ENCODE measurements at places on chromosomes 12 and 14.
A peak's percentile ranks its signal among the peaks of the same experiment; 100 is the strongest.

DNA sequence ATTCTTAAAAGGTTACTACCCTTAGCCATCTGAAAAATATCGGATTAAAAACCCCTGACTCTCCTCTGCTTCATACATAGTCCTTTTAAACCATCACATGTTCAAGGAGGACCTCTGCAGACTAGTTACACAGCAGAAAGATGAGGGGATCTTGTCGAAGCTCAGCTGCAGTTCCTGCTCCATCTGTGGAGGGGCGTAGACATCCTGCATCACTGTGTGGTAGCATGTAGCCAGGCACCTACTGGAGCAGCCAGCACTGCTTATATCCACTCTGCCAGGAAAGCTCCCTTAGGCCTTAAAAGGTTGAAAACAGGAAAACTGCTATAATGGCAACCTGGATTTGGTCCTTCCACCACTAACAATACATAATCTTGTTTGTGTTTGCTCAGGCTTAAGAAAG, 57.6 kb upstream of the STRN3 start:
- DNase-seq, result no peak

- peak; percentile 98 for DNase-seq
Measured at GRCh38 chr12:92759634-92760268, 57.0 kb downstream of the PLEKHG7 start.

- no peak for DNase-seq
Measured at GRCh38 chr12:113619202-113619601, 147.5 kb upstream of the LHX5 start.

DNA sequence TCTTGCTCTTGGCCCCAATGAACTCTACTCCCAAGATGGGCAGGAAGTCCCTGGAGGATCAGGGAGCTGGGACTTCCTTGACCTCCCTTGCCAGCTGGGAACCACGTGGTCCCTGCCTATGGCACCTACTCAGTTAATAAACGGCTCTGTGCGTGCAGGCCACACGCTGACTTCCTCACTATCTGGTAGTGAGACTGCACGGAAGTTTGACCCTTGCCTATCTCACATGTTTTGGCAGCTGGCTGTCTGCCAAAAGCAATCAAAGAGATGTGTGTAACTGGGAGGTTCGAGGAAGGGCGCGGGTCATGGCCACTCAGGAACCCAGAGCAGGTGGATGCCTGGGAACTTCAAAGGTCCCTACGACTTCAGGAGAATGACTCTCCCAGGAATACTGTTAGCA, 57.9 kb downstream of the RFLNA start:
- no peak for DNase-seq

- no peak for DNase-seq
Measured at GRCh38 chr14:92673601-92674150, 74.8 kb downstream of the LGMN start.

DNA sequence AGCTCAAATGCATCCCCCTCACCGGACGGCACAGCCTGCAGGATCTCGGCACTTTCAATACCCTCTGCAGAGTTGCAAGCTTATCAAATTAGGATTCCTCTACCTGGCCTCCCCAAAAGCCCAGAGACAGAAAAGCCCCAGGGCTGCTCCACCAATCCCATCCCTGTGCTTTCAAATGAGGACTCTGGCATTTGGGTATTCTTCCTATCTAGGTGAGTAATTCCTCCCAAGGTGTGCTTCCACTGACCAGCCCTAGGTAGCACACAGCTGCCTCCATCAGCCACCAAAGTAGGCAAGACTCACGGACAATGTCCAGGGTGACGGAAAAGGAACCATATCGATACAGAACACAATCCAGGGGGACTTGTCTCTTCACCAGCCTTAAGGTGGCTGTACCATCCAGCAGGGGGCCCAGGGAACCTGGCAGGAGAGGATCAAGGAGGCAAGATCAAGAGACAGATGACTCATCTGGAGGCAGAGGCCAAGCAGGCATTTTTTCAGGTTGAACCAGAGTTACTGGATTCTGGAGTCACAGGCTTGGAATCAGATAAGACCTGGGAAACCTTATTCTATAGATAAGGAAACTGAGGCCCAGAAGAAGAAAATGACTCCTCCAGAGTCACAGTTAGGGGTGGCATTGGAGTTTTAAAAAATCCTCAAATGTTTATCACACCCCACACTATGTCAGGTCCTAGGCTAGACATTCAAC, 9.9 kb downstream of the PMEL start:
- peak; percentile 59 for DNase-seq

DNA sequence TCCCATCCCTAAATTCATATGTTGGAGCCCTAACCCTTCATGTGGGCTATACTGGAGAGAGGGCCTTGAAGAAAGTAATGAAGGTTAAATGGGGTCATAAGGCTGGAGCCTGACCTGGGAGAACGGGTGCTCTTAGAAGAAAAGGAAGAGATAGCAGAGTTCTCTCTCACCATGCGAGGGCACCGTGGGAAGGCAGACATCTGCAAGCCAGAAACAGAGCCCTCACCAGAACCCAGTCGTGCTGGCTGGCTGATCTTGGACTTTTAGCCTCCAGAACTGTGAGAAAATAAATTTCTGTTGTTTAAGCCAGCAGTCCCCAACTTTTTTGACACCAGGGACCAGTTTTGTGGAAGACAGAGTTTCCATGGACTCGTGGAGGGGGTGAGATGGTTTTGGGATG, 149.3 kb downstream of the ATP23 start:
- DNase-seq, result no peak

GRCh38 chr12:3116106-3116844, 39.1 kb downstream of the TSPAN9 start:
- peak; percentile 54 for DNase-seq

- no peak for DNase-seq
Measured at GRCh38 chr12:30268041-30268440, 427.6 kb downstream of the IPO8 start.

DNA sequence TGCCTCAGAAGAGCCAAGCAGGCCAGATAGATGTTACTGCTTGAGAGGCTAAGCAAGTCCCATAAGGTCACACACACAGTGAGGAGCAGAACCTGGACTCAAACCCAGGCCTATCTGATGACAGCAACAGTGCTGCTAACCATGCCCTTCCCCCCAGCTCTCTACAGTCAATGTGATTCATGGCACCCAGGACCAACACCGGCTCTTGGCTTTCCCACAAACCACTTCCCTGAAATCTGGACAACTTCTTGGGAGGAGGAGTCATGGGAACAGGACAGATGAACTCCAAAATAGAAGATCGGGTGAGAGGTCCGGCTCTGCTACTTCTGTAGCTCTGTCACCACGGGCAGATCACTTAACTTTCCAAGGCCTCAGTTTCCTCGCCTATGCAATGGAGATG, 716 bp upstream of the PTGDR start:
- DNase-seq, result peak; percentile 17

DNA sequence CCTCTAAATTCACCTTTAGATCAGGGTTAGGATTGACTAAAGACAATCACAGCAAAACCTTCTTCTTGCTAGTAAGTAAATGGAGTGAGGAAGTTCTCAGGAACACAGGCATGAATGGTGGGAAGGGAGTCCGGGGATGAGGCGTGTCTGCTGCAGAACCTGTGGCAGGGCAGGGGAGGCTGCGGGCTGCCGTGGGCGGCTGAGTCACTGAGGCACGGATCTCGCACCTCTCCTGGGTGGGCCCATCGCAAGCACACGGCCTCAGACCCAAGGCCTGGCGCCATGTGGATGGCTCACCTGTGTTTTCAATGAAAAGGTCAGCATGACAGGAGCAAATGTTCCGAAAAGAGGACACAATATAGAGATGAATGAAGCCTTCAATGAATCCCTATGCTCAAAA, 85.4 kb downstream of the PIWIL1 start:
- no peak for DNase-seq

GRCh38 chr14:31966896-31967668, 110.0 kb upstream of the ARHGAP5 start:
- DNase-seq, result no peak

- no peak for DNase-seq
Measured at GRCh38 chr12:40107803-40108620, 2.1 kb upstream of the SLC2A13 start.

DNA sequence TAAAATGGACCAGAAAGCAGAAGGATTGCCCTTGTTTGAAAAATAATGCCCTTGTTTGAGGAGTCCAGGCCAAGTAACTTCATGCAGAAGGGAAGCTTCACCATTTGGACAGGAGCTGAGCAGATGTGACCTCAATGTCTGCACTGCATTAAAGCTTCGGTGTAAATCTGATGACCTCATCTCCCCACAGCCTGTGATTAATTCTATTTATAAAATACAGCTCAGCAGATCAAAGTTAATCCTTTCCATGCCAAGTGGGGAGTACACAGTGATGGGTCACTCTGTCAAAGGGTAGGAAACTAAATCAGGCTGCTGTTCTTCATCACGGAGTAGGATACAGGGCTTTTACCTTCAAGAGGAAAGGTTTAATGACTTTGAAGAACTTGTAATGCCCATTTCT, 533.7 kb downstream of the RPS29 start:
- no peak for DNase-seq

- peak; percentile 89 for DNase-seq
Measured at GRCh38 chr14:59333668-59334067, 131.5 kb downstream of the GPR135 start.

DNA sequence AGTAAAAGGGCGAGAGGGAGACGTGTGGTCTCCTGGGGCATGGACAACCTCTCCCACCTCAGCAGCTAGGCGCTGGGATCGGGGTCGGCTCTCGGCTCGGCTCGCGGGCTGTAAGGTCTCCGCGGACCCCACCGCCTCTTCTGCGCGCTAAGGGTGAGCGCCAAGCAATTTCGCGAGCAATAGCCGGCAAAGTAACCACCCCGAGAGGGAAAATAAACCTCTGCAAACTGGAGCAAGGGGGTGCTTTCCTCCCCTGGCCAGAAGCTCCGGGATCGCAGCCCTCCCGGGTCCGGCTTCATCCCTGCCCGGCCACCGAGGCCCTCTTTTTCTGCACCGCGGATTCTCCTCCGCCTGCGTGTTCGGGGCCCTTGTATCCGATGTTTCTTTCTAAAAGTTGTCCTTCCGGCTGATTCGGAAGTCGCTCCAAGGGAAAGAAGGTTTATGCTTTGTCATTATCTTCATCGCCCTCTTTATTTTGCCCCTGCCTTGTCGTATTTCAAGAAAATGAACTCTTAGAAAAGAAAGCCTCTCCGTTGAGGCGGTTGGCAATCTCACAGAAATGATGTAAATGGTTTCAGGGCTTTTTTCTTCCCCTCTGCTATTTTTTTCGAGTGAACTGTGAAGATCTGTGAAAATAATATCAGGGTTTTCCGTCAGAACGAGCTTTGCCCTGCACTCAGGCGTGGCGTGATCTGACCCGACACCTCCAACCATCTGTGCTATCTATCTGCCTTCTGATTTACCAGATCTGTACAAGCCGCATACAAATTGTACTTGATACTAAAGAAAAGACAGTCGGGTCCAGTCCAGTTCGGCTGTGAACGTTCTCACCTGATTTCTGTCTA, 1.7 kb upstream of the SIX6 start:
- no peak for DNase-seq

- DNase-seq, result no peak
Measured at GRCh38 chr12:111073370-111073769, 153.0 kb upstream of the MYL2 start.

DNA sequence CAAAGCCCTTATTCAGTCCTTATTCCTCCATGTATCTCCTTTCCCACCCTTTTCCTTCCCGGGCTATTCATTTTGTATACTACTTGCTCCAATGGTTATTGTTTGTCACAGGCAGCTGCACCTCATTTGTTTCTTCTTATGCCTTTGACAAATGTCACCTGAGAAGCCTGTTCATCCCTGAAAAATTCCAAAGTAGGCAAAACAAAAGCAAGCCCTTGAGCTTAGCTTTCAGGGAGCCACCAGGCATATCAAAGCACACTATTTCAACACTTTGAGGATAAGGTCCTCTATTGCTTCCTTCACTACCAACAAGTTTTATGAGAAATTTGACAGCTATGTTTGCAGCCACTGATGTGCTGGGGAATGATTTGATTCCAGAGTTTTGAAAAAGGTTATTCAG, 738.7 kb upstream of the LMO3 start:
- no peak for DNase-seq

GRCh38 chr14:78248501-78249090, 78.4 kb downstream of the NRXN3 start:
- DNase-seq, result no peak

DNA sequence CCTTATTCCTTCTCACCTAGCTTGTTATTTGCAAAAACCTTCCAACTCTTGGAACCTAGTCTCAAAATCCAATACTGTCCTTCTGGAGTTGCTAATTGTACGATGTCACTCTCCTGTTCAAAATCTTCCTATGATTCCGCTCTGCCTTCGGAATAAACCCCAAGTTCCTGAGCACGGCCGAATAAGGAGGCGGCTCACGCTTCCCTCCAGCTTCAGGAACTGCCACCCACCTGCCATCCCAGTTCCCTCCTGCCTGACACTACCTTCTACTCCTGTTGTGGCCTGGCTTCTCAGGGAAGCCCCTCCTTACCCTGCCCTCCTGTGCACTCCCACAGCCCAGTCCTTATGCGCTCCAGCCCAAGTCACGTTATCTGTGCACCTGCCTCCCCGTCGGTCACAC, 73.2 kb downstream of the SETD3 start:
- DNase-seq, result no peak

DNA sequence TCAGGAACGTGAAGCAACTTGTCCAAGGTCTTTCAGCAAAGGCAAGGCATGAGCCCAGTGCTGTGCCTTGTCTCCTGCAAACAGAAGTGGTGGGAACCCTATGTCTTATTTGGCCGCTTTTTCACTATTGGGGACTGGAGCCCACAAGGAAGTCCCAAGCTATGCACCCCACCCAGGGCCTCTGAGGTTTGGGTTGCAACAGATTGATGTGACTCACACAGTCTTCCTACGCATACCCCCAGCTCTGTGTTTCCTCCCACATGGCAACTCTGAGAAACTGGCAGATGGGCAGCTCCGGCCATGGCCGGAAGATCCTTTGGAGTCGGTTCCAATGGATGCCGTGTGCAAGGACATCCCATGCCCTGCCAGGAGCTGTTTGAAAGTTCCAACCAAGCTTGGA, 28.3 kb upstream of the CMKLR1 start:
- peak; percentile 37 for DNase-seq

- DNase-seq, result no peak
Measured at GRCh38 chr14:71486279-71486678, 445.9 kb upstream of the RGS6 start.

DNA sequence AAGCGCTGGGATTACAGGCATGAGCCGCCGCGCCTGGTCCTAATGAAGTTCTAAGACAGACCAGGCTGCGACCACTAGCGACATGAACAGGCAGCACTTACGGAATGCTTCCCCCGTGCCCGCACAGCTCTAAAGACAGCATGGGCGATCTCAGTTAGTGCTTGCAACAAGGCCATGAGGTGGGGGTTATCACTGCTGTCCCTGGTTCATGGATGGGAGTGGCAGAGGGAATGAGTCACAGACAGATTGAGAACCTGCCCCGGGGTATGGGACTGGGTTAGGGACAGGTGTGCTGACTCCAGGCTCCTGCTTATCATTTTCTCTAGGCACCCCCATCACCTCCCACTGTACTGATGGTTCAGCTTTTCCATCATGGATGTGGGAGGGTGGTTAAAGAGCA, 160.9 kb downstream of the VRK1 start:
- no peak for DNase-seq

- DNase-seq, result no peak
Measured at GRCh38 chr12:2177751-2178150, 125.0 kb downstream of the CACNA1C start.

DNA sequence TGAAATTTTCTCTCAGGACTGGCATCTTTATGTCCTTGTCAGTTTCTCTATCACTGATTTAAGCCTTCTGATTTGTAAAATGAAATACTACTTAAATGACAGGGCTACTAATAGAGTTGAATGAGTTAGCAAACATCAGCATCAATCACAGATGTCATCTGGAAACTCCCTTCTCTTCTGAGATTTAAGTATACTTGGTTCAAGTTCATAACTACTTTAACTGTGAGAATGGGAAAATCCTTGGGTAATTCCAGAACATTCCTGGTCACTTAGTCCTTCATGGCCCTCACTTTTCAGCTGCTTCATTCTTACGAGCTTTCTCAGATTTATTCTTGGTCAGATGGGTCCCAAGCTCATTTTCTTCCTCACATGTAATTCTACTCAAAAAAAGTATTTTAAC, 1655.3 kb upstream of the FLRT2 start:
- DNase-seq, result no peak

Data from HCEC 1CT (cell line).